ENCODE measurements at places on chromosomes 11 and 22. TPM values are rescaled to one million over a fixed set of nuclear protein-coding genes. Genes with fewer than 3 reads are reported as not detected.

Gene ANO9
- total RNA-seq: 344 TPM

Gene MUC2
- 1,138 TPM for total RNA-seq

Gene POU2AF1
- 33.0 TPM for total RNA-seq

Gene MEI1
- 1.1 TPM for total RNA-seq

DNA sequence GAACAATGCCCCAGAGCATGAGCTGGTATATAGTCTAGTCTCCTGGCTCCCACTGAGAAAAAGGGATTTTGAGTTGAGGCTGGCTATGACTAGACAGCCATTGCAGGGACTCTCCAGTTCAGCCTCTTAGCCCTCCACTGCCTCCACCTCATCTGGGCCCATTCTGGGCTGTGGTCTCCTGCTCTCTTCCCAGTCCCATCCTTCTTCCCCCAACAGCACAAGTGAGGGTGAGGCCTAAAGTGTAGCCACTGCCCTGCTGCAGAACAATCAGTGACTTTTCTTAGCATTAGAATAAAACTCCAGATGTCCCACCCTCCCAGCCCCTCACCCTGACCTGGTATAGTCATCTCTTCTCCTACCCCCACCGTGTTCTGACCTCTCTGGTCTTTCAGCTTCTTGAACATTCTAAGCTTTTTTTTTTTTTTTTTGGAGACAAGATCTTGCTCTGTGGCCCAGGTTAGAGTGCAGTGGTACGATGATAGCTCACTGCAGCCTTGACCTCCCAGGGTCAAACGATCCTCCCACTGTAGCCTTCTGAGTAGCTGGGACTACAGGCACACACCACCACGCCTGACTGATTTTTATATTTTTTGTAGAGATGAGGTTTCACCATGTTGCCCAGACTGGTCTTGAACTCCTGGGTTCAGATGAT, 4.3 kb downstream of the MED15 start:
- no peaks in the 10 kb centered on the region for H3K27me3 ChIP-seq
- H3K27ac ChIP-seq: no peak overlapping the region
- DNase-seq: no peak
- peaks cover 14% of the 10 kb centered on the region for H3K36me3 ChIP-seq

- no peak for DNase-seq
- no peaks in the 10 kb centered on the region for H3K27me3 ChIP-seq
- H3K4me1 ChIP-seq: peaks cover 6% of the 10 kb centered on the region
These were observed 10.5 kb upstream of the C11orf24 start for GRCh38 chr11:68282141-68282860.

DNA sequence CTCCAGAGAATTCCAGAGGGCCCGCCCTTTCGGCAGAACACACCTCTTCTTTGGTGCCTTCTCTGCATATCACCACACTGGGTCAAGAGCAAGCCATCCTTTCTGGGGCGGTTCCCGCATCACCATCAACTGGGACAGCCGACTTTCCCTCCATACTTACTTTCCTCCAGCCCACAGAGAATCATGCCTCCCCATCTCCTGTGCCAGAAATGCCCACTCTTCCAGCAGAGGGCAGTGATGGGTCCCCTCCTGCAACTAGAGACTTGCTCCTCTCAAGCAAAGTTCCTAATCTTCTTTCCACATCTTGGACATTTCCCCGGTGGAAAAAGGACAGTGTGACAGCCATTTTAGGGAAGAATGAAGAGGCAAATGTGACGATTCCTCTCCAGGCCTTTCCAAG, 157.7 kb downstream of the C11orf91 start:
- no peak overlapping the region for H3K27ac ChIP-seq
- H3K4me3 ChIP-seq: no peak overlapping the region
- H3K4me1 ChIP-seq: no peaks in the 10 kb centered on the region
- DNase-seq: peak; percentile 69
- no peaks in the 10 kb centered on the region for H3K36me3 ChIP-seq
- H3K27me3 ChIP-seq: no peaks in the 10 kb centered on the region
